ENCODE measurements at places on chromosomes 6 and 20.

GRCh38 chr6:130159956-130160355 lies 62.8 kb downstream of the SAMD3 start:
- DNase-seq, result no peak

GRCh38 chr6:21409231-21409630 lies 184.3 kb upstream of the SOX4 start:
- DNase-seq, result no peak

- DNase-seq, result no peak
These were observed 75.3 kb downstream of the REV3L start for GRCh38 chr6:111407686-111408085.

- no peak for DNase-seq
These were observed 57.2 kb upstream of the ANKEF1 start for GRCh38 chr20:9977629-9978028.

- DNase-seq, result no peak
These were observed 11.6 kb upstream of the STX16 start for GRCh38 chr20:58639182-58640146.

- no peak for DNase-seq
These were observed 42.8 kb upstream of the PCMTD2 start for GRCh38 chr20:64212755-64213154.

DNA sequence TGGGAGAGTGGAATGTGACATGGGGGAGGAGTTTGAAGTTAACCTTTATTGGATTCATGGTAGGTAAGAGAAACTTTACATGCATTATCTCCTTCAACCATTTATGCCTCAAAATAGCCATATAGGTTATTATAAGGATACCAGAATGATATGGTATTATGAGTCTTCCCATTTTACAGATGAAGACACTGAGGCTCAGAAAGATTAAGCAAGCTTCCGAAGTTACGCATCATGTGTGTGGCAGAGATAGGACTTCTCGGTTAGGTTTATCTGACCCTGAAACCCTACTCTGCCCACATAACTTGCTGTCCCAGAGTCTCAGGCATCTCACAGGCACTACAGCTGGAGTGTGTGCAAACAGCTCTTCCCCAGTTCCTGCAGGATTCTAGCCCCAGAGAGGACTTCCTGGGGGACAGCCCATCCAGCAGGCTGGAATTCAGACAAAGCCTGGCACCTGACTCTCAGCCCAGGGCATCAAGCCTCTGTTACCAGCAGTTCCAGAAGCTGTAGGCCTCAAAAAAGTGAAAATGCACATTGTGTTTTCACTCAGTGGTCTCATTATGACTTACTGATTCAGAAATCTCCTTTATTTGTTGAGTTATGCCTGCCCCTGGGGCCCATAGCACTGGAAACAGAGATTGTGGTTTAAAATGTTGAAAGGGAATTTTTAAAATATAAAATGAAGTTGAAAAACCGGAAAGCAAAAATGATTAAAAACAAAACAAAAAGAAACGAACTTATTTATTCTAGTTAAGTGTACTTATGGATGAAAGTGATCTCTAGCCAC lies 512.8 kb upstream of the CHD6 start:
- no peak for DNase-seq

- no peak for DNase-seq
These were observed 646.5 kb downstream of the TENT5A start for GRCh38 chr6:81105998-81106397.

Measured in DND-41 (cell line).